ENCODE measurements at places on chromosomes 3 and 15. TPM values are rescaled to one million over a fixed set of nuclear protein-coding genes. Genes with fewer than 3 reads are reported as not detected.

DNA sequence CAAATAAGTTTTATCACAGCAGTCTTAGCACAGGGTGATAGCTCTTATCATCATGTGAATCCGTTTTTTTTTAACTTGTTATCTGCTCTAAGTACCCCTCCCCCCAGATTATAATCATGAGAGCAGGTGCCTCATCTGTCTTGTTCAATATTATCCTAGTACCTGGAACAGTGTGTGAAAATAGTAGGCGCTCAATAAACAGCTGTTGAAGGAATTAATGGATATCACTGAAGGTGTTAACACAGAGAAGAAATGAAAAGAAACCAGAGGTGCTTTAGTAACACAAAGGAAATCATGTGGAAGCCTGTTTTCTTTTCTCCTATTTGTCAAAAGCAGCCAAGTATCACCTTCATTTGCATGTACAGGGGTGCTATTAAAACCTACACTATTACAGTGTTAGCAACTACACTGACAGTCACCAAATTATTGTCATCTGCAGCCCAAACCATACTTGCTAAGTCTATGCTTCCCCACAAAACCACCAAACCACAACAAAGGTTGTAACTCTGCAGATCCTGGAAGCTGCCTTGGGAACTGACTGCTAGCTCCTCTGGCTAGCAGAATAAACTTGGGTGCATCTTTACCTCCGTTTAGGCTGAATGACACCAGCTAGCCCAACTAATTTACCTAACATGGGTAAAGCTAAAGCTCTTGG, 2.9 kb downstream of the XPC start:
- DNase-seq: no peak
- peaks cover 23% of the 10 kb centered on the region for H3K36me3 ChIP-seq
- H3K4me3 ChIP-seq: no peak overlapping the region
- H3K27ac ChIP-seq: peak overlapping the region; percentile 3
- H3K27me3 ChIP-seq: no peaks in the 10 kb centered on the region

DNA sequence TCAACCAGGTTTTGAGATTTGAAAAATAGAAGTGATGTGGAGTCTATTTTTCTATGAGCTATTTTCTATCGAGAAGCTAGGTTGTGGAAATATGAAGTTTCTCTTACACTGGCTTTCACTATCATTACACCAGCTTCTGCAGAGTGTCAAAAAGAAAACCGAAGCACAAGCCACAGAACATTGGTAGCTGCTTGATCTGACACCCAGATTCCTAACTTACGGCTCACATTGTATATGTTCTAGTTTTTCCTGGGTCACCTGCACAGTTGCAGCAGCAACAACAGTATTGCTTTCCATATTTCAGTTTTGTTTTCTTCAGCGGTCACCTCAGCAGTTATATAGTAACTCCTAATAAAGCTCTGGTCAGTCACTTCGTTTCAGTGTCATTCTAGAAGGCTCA, 790.1 kb downstream of the PLOD2 start:
- no peaks in the 10 kb centered on the region for H3K36me3 ChIP-seq
- H3K27ac ChIP-seq: no peak overlapping the region
- no peaks in the 10 kb centered on the region for H3K4me1 ChIP-seq
- DNase-seq: no peak

DNA sequence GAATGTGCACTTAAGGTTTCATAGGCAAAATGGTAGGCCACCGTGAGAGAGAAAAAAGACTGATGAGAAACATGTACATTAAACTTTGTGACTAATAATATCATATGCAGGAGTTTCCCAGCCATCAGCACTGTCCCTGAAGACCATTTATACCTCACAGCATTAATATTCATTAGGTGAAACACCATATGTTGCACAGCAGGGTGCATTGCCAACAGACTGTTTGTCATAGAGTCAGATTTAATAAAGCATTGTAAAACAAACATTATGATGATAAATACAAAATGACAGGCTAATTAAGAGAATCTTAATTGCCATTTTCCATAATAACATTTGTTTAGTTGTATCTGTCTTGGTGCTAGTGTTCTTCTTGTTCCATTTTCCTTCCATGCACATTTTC, 578.3 kb downstream of the EPHA3 start:
- no peak overlapping the region for H3K4me3 ChIP-seq
- H3K27me3 ChIP-seq: no peaks in the 10 kb centered on the region
- no peaks in the 10 kb centered on the region for H3K4me1 ChIP-seq
- H3K36me3 ChIP-seq: no peaks in the 10 kb centered on the region

- no peaks in the 10 kb centered on the region for H3K36me3 ChIP-seq
- H3K27ac ChIP-seq: peak overlapping the region; percentile 32
- H3K4me1 ChIP-seq: peaks cover 8% of the 10 kb centered on the region
Measured at GRCh38 chr3:194296454-194297263, 54.5 kb downstream of the CPN2 start.

DNA sequence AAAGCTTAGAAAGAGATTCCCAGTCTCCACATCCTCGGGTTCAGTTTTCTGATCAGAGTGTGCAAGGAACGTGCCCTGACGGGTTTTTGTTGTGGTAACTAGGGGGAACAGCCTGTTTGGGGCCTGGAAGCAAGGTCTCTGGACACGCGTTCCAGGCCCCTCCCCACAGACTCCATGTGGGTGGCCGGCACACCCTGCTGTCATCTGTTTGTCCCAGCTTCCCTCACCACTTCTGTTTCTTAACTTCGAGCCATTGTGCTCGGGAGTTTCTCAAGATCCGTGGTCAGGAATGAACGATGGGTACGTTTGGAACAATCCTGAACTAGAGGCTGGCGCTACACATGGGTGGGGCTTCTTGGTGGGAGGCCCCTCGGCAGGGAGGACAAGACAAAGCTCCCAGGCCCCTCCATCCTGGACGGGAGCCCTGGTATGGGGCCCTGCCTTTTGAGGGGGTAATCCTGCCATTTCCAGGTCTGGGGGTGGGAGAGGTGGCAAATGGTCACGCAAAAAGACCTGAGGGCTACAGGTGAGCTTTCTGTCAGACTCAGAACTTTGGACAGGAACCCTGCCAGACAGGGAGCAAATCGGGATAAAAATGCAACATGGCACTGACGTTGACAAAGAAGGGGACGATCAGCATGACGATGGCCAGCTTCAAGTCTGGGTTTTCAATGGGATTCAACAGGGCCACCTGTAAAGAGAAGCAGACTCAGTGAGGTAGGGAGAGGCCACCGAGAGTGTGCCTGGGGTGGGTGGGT, 8.5 kb upstream of the MUSTN1 start:
- peak; percentile 18 for DNase-seq
- H3K4me3 ChIP-seq: no peak overlapping the region
- H3K4me1 ChIP-seq: peaks cover 4% of the 10 kb centered on the region
- H3K36me3 ChIP-seq: peaks cover 13% of the 10 kb centered on the region
- H3K27ac ChIP-seq: no peak overlapping the region

DNA sequence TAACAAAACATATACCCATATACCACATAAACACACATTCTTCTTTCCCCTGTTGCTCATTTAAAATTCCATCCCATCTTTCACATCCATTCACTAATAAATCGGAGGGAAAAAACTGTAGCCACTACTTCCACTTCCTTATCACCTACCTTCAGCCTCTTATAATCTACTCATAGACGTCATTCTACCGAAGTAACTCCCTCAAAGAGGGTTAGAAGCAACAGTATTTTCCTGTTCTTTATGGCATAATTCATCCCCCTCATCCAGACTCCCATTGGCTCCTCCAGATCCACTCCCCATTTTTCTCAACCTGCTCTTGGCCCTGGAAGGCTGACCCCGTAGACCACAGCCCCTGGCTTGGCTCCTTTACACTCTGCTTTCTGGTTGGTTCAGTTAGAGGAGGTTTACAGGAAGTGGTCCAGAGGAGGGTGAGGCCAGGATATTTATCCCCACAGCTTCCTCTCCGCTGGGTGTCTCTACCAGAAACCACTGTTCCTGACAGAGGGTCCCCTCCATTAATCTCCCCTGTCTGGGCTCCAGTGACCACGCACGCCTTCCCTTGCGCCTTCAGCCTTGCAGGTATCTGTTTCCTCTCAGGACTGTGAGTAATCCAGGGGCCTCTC, 46.3 kb downstream of the FMN1 start:
- DNase-seq: peak; percentile 5
- no peaks in the 10 kb centered on the region for H3K36me3 ChIP-seq
- H3K27me3 ChIP-seq: no peaks in the 10 kb centered on the region

DNA sequence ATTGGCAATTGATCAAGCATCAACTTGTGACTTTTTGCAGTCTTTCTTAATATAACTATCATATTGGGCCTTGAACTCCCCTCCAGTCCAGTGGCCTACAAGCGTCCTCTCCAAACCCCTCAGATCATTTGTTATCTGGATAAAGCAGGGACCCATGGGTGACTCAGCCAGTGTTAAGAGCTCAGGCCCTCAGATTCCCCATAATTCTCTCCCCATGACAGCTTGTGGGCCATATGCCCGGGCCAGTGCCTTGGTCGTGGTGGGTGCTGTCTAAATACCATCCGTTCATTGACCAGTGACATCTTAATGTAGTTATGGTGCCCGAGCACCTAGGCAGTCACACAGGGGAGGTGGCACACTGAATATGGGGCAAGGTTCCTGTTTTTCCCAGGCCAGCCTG, 18.1 kb downstream of the MCF2L2 start:
- H3K27ac ChIP-seq: no peak overlapping the region
- H3K4me3 ChIP-seq: no peak overlapping the region
- peaks cover 5% of the 10 kb centered on the region for H3K27me3 ChIP-seq
- no peaks in the 10 kb centered on the region for H3K36me3 ChIP-seq
- DNase-seq: no peak

DNA sequence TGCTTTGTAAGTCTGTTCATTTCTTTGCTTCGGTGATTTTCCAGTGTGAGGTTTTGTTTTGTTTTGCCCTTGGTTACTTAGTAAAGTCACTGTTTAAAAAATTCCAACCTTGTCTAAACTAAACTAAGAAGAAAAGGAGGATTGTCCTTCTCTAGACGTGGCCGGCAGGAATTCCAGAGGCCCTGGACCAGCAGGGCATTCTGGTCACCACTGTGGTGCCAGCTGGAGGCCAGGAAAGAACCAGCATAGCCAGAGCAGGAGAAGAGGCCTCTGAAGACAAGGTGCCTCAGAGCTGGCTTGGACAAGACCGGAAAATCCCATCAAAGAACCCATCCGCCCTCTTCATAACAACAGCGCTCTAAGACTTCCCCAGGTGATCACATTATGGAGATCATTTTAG, 8.2 kb downstream of the PLOD2 start:
- no peak overlapping the region for H3K4me3 ChIP-seq
- H3K27me3 ChIP-seq: no peaks in the 10 kb centered on the region
- H3K36me3 ChIP-seq: peaks cover 45% of the 10 kb centered on the region
- no peak for DNase-seq

Gene TLE3
- total RNA-seq: 29.7 TPM
